ENCODE measurements at places on chromosomes 12 and 14. TPM values are rescaled to one million over a fixed set of nuclear protein-coding genes. Genes with fewer than 3 reads are reported as not detected.

DNA sequence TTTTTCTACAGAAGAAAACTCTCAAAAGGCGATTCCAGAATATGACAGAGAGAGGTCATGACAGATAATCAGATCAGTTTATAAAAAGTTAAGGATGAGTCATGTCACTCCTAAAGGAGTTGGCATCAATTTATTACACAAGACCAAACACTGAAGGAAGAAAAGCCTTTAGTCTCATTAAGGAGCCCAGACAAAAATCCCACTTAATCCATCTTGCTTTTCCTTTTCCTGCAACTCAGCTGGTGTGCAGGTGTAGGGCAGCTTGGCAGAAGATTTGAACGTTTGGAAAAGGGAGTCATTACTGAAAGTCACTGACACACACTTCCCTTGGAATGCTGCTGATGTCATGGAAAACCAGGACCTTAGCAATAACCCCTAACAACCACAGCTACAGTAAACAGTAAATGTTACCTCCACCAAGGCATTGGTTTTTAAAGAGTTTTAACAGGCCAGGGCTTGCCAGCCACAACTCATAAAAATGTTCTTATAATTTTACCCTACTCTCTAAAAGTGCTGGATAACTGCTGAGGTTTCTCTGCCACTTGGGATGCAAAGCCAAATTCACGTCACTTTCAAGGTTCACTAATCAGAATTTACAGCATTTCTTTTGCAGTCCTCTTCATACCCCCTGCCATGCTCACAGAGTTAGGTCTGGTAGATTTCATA is 320.6 kb downstream of the RAD51B start:
- DNase-seq: no peak

- DNase-seq: no peak
Observed at GRCh38 chr12:50411051-50411660, 10.5 kb downstream of the LARP4 start.

ACVRL1 gene
- total RNA-seq: not detected

BHLHE41 gene
- 0.05 TPM for total RNA-seq

DNA sequence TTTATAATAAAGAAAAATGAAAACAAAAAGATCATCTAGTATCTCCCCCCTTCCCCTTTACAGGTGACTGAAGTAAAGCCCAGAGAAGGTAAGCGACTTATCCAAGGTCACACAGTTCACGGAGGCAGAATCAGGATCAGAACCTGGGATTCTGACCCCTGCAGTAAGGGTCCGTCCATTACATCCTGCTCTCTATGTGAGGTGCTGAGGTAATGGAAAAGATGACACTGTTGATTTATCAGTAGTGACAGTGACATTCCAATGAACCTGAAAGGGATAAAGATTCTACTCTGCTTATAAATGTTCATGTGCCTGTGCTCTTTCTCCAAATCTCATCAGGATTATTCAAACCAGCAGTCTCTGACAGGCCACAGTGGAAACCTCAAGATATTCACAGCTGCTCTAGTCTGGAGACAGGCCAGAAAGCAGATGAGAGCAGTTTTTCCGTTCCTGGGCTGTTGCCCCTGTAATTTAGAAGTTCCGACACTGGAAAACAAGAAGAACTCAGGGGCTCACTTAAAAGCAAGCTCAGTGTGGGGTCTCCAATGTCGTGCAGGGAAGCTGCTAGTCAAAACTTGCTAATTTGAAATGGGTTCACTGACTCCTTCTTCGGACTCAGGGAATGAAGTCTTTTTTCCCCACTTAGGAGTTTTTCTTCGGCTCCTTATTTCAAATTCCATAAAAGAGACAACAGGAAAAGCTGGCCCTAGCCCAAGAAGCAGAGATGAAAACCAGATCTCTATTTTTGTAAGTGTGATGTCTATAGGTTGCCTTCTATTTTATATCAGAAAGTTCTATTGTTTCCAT is 131.8 kb upstream of the EEA1 start:
- DNase-seq: no peak

LMNTD1 gene
- total RNA-seq: not detected

ADAMTS20 gene
- not detected for total RNA-seq

DNA sequence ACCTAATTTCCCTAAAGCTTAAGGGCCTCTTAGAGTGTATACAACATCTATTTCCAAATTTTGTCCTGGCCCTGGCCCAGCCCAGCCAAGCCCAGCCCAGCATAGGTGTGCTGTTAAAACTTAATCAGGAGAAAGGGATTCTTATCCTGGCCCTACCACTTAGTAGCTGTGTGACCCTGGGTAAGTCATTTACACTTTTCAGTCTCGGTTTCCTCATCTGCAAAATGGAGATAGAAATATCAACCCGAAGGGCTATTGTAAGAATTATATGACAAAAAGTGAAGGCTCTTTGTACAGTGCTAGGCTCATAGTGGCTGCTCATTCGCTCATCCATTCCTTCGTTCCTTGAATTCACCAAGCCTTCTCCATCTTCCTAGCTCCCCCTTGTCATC is 442 bp downstream of the ERG28 start:
- no peak for DNase-seq

KRT74 gene
- not detected for total RNA-seq

GRCh38 chr12:105069936-105070702 is 14.1 kb downstream of the ALDH1L2 start:
- DNase-seq: no peak

NPAS3 gene
- total RNA-seq: 0.26 TPM

GRCh38 chr14:22984959-22985658 is 2.8 kb upstream of the AJUBA start:
- DNase-seq: no peak

TAS2R50 gene
- total RNA-seq: not detected

DNA sequence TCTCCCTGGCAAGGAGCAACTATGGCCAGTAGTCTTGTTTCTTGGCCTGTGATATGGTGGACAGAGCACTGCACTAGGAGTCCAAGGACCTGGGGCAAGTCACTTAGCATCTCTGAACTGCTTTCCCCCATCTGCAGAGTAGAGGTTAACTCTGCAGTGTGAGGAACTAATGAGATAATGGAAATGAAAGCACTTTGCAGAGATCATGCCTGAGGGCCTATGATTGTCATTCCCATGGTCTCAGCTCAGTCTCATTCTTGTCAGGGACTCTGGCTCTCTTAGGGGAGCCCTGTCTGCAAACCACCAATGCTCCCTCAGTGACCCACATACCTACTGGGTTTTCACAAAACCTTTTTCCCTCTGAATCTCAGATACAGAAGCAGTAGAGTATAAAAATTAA is 6.5 kb upstream of the PNMA1 start:
- DNase-seq: no peak

INHBE gene
- not detected for total RNA-seq

HIGD1C gene
- not detected for total RNA-seq

GLRX5 gene
- total RNA-seq: 37.3 TPM

SERPINA10 gene
- not detected for total RNA-seq

ENDOU gene
- total RNA-seq: not detected

Data from activated T-cell treated with anti-CD3 and anti-CD28 coated beads, Interleukin-2, amount 50 U/mL, for 4 hours (primary cell).